AG10803 (cell line): ENCODE measurements at places on chromosomes 2 and 18.

DNA sequence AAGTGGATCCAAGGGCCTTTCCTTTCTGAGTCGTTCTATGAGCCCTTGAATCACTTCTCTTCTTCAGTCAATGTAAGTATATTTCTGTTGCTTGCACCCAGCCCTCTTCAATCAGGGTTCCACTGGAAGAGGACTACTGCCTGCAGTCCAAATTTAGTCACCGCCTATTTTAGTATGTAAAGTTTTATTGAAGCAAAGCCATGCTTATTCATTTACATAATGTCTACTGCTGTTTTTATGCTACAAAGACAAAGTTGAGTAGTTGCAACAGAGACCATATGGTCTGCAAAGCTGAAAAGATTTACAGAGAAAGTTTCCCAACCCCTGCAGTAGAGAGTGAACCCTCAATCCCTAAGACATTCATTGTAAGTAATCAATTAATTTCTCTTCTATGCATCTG, 332.5 kb upstream of the TNP1 start:
- DNase-seq = no peak

DNA sequence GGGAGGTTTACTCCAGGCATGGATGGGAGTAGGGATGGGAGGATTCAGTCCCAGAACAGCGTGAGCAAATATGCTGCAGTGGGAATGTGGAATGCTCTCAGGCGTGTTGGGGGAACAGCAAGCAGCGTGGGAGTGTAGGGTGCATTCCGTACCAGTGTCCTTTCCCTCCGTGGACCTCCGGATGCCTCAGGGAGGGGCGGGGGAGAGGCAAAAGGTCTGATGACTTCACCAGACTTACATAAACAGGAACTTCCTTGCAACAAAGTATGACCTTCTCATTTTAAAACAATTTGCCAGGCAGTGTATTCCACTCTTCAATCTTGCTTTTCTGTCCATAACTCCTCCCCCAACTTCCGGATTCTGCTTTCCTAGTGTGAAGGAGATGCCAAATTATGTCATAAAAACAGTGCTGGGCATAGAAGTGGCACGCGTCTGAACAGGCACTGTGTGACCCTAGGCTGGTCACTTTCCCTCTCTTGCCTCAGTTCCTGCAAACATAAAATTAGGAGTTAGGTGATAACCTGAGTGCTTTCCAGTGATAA, 36.9 kb downstream of the RPL37A start:
- peak; percentile 96 for DNase-seq

- DNase-seq = no peak
Observed at GRCh38 chr2:145065342-145065741, 545.4 kb upstream of the ZEB2 start.

GRCh38 chr2:146481629-146482028, 1363.2 kb upstream of the ACVR2A start:
- DNase-seq = peak; percentile 16

DNA sequence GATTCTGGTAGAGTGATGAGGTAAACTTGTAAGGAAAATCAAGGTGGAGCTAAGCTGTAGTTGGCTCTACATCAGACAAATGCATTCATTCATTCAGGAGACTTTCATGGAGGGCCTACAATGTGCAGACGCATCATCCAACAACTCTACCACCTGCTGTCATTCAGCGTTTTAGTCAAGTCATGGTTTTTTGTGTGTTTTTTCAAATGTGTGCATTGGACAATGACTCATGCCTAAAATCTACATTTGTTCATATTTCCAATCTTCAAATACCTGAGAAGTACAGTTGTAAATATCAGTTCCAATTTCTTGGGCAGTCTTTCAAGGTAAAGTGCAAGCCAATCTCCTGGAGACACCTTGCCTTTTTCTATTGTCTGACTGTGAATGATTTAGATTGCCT, 108.0 kb upstream of the LGALSL start:
- DNase-seq = no peak

DNA sequence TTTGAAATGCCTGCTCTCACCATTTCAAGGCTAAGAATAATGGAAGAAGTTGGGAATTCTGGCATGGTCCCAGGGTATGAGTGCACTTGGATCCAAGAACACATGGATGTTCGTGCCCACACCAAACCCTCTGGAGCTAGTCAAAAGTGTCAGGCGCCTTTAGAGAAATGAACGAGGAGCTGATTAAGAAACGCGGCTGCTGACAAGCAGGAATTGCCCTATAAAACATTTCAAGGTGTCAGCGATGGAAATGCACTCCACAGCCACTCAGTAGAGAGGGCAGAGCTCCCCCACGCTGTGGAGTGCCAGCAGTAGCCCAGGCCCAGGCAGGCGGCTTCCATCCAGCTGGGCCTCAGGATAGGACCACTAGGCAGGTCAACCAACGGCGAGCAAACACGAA, 213.7 kb downstream of the TTC32 start:
- DNase-seq = peak; percentile 13

DNA sequence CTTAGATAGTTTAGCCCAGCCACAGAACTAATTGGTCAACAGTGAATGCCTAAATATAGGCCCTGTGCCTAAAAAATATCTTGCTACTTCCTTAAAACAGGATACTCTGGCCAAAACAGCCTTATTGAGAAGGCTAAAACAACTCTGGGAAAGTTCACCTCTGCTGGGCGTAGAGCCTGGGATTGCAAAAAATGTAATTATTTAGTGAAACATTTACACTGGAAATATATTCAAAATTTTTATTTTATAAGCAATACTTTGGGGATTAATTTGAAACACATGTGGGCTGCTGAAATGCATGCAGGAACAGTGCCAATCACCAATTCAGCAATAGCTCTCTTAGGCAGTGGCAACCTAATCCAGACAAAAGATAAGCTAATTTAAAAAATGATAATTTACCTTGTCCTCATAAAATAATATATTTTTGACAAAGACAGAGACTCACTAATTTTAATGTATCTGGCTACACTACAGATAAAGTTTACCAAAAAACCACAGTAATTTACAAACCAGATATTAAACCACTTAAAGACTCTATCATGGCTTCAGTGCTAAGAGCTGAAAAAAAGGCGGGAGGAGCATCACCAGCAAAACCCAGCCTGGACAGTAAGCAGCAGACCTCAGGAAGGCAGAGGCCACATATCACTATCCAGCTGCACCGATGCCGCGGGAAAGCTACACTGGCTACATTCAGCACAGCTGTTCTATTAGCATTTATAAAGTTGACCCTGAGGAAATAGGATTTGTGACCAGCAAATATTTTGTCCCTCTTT, 18.5 kb downstream of the TRAK2 start:
- peak; percentile 91 for DNase-seq

- DNase-seq = peak; percentile 49
Observed at GRCh38 chr2:144607891-144608521, 88.1 kb upstream of the ZEB2 start.

DNA sequence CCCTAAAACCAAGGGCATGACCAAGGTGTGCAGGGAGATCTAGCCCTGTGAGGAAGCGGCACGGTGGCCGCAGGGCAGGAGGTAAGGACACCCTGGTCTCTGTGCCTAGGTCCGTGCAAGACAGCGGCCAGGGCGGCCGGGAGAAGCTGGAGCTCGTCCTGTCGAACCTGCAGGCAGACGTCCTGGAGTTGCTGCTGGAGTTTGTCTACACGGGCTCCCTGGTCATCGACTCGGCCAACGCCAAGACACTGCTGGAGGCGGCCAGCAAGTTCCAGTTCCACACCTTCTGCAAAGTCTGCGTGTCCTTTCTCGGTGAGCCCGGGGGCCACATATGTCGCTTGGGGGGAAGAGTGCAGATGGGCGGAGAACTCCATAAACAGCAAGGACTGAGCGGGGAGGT, 235.4 kb downstream of the ATAD2B start:
- DNase-seq = no peak

DNA sequence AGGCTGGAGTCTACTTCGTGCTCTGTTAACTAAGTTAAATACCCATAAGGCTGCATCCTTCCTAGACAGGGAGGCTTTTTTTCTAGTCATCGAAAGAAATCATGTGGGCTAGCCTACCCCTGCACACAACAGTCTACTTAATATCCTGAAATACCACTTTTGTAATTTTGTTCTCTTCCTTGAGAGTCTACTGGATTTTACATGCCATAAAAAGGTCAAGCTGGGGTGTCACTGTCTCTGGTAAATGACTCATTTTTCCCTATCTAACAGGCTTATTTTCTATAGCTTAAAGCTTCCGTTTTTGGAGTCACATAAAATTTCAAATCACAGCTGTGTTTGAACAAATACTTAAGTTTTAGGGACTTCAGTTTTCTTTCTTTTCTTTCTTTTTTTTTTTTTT, 10.7 kb upstream of the STAM2 start:
- DNase-seq = no peak

- no peak for DNase-seq
Observed at GRCh38 chr2:271917-272316, 7.2 kb downstream of the ACP1 start.

GRCh38 chr18:62332964-62333695, 8.0 kb downstream of the TNFRSF11A start:
- DNase-seq = no peak

DNA sequence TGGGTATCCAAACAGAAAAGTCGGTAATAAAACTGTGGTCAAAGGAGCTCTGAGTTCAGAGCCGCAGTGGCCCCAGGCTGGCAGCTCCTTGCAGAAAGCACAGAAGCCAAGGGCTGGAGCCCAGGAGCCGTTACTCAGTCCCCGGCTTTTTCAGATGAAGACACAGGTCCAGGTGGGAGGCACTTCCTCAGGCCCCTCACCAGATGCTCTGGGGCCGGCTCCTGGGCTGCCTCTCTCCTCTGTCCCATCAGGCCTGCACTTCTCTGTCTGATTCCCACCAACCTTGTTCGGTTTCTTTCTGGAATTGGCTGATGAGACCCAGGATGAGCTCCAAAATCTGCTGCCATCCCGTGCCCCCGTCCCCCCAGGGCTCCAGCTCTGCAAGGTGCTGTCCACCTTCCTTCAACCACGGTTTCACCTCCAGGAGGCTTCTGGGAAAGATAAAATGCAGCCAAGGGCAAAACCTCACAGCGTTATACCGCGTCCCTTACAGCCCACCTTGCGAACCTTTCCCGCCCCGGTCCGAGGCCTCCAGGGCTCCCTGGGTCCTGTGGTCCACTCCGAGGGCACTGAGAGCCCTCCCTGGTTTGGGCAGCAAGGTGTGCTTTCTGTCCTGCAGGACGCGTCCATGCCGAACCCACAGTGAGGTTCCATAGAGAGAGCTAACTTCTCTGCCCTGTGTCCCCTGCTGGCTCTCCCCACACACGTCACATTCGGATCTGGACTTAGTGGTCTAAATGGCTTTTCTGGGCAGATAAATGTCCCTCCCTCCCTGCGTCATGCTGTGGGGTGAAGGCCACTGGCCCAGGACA, 102.9 kb downstream of the TPO start:
- DNase-seq = no peak

- DNase-seq = no peak
Observed at GRCh38 chr2:148567716-148568115, 76.8 kb upstream of the EPC2 start.

DNA sequence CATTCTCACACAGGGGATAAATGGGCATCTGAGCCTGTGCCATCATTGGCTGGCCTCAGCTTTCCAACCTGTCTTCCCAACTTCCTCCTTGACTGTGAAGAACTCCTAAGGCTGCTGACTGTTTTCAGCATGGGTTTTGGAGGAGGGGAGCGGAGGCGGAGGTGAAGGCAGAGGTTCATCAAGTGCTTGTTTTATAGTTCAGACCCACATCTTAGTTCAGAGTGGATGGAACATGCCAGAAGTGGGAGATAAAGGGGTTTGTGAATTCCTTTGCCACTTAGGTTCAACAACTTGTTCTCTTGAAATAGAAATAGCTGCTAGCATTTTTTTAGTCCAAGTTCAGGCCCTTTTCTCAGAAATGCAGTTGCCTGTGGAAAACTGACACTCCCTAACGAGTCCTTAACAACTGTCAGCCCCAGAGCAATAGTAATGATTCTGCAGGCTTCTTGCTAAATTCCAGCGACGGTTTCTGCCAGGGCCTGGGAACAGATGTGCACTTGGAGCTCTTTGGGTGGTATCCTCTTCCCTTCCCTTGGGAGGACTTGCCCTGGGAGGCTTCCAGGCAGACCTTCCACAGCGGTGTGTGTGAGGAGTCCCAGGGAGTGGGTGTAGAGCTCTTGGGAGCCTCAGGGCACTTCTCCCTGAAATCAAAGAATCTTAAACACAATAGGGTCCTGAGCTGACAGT, 30.1 kb upstream of the ITGA6 start:
- DNase-seq = peak; percentile 83

DNA sequence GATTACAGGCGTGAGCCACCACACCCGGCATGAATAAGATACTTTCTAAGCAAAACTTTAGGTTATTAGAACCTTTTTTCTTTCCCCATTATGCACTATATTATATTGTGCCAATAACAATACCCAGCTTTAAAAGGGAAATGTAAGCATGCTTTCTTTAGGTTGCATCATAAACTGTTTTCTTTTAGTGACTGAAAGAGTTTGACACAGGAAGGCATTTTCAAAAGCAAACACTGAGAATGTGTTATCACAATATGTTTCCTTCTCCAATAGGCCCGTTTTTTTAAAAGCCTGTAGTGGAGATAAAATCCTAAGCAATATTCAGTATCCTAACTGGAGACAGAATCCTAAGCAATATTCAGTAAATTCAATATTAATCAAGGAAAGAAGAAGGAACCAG, 16.7 kb upstream of the EPB41L5 start:
- peak; percentile 11 for DNase-seq

GRCh38 chr18:43077510-43078308, 37.8 kb downstream of the RIT2 start:
- DNase-seq = no peak

- no peak for DNase-seq
Observed at GRCh38 chr2:11414372-11415124, 51.4 kb downstream of the E2F6 start.

DNA sequence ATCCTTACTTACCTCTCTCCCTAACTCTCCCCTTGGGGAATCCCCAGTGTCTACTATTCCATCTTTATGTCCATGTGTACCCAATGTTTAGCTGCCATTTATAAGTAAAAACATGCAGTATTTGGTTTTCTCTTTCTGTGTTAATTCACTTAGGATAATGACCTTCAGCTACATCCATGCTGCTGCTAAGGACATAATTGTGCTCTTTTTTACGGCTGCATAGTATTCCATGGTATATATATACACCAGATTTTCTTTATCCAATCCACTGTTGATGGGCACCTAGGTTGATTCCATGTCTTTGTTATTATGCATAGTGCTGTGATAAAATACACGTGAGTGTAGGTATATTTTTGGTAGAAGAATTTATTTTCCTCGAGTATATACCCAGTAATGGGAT, 24.3 kb upstream of the RIOK3 start:
- DNase-seq = no peak

GRCh38 chr2:233486357-233486756, 80.2 kb downstream of the USP40 start:
- DNase-seq = no peak

DNA sequence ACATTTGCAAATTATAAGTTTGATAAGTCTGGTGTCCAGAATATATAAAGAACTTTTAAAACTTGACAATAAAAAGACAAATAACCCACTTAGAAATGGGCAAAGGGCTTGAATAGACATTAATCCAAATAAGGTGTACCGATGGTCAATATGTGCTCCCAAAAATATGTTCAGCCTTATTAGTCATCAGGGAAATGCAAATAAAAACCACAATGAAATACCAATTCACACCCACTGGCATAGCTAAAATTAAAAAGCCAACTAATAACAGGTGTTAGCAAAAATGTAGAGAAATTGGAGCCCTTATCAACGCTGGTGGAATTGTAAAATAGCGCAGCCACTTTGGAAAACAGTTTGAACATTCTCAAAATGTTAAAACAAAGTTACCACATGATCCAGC, 79.0 kb upstream of the SCG2 start:
- peak; percentile 2 for DNase-seq
